ENCODE measurements at places on chromosomes 6 and 20. TPM values are rescaled to one million over a fixed set of nuclear protein-coding genes. Genes with fewer than 3 reads are reported as not detected.

Gene GSTA2
- not detected for total RNA-seq

Gene HLA-DMB
- total RNA-seq: 0.34 TPM

Gene TOMM6
- total RNA-seq: 33.9 TPM

Gene TUBE1
- 12.9 TPM for total RNA-seq

Gene NKAIN2
- total RNA-seq: not detected

Gene TP53TG5
- not detected for total RNA-seq

Gene DACT2
- not detected for total RNA-seq

Gene THBS2
- total RNA-seq: 0.26 TPM

Gene NR2E1
- not detected for total RNA-seq

Gene EDN1
- 88.5 TPM for total RNA-seq

Gene PTCRA
- total RNA-seq: not detected

Gene HLA-DPB1
- 10.0 TPM for total RNA-seq

Gene ANKEF1
- 0.43 TPM for total RNA-seq

Gene ERVFRD-1
- not detected for total RNA-seq

Gene GRM1
- 0.09 TPM for total RNA-seq

Gene KCNQ5
- total RNA-seq: under 0.01 TPM

Gene RAB44
- total RNA-seq: not detected

Gene ZBTB2
- 5.9 TPM for total RNA-seq
